ENCODE measurements at places on chromosomes 2 and 18.

DNA sequence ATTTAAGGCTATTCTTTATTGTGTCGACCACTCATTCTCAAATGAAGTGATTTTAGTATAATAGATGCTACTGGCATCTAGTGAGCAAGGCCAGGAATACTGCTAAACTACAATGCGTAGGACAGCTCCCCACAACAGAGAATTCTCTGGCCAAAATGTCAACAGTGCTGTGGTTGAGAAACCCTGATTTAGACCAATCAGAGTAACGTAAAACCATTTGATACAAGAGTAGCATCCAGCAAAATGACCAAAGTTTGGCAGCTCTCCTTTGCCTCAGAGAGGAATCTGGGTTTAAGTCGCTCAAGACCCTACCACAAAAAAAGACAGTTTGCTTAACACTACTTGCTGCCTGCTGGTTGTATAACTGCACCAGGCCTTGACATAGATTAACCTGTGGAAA, 37.0 kb upstream of the TTN start:
- no peak for DNase-seq

GRCh38 chr2:126639276-126639675, 16.7 kb upstream of the GYPC start:
- DNase-seq: no peak

GRCh38 chr2:126823951-126824350, 74.7 kb upstream of the TEX51 start:
- DNase-seq: no peak

DNA sequence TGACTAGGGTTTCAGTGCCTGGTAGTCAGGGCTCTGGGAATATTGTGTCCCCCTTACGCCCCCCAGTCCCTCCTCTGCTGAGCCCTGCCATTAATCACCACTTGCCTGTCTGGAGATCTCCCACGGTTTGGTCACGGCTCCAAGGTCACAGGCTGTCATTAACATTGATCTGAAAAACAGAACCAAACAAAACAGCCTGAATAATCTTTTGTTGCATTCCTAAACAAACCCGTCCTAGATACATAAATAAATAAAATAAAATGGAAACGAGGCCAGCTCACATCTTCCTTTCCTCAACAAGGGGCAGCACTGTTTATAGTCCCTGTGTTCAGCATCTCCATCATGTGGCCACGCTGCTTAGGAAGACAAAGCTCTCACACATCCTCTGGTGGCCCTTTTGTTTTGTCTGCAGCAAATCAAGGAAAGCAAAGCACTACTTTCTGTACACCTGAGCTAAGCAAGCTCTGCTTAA, 282.8 kb downstream of the AGPS start:
- DNase-seq: peak; percentile 43

DNA sequence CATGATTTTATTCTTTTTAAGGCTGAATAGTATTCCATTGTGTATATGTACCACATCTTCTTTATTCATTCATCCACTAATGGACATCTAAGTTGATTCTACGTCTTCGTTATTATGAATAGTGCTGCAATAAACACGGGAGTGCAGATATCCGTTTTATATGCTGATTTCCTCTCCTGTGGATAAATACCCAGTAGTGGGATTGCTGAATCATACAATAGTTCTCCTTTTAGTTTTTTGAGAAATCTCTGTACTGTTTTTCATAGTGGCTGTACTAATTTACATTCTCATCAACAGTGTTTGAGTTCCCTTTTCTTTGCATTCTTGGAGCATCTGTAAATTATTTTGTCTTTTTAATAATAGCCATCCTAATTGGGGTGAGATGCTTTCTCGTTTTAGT, 114.5 kb downstream of the RGPD3 start:
- no peak for DNase-seq

GRCh38 chr2:11618708-11619062, 51.3 kb downstream of the NTSR2 start:
- no peak for DNase-seq

DNA sequence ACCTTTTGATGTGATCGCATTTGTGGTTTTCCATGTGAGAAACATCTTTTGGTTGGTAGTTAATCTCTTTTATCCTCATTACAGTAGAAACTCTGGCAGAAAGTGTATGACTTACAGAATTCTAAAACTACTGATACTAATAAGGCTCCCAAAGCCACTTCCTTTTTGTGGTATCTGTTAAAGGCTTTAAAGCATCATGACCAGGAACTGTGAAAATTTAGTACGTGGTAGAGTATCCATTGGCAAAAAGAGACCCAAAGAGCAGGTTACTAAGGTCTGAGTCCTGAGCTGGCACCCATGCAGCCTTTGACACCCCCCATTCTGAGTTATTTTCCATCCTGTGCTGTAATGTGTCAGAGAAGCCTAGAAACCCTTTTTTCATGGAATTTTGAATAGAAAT, 94.5 kb downstream of the DPP4 start:
- no peak for DNase-seq

- no peak for DNase-seq
Observed at GRCh38 chr2:85987266-85988174, 98.7 kb upstream of the ST3GAL5 start.

DNA sequence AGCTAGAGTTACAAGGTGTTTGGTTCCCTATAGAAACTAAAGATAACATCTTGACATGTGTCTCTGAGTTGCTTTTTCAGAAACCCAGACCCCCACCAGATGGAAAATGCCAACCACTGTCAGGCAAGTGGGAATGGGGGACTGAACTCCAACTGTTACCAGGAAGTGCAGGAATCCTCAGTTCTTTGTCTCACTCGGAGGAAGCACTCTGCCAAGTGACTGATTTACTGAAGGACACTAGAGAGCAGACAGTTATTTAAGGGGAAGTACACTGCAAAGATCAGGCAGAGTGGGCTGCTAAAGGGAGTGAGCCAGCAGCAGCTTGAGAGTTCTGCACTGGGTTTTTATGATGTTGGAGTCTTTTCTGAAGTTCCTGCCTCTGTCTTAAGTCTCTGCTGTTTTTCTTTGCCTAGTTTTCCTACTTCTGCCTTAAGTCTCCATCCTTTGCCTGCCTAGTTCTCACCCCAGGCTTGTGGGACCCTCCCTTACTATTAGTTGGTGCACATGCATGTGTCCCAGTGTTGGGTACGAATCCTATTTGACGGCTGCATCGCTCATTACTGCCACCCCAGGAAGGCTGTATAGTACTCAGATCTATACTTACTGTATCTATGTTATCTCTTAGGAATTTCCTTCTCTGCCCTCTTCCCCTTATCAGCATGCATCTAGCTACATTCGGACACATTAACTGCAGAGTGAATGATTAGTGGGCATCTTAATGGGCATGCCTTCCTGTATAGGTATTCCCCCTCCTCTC, 97.1 kb downstream of the TEX51 start:
- no peak for DNase-seq

DNA sequence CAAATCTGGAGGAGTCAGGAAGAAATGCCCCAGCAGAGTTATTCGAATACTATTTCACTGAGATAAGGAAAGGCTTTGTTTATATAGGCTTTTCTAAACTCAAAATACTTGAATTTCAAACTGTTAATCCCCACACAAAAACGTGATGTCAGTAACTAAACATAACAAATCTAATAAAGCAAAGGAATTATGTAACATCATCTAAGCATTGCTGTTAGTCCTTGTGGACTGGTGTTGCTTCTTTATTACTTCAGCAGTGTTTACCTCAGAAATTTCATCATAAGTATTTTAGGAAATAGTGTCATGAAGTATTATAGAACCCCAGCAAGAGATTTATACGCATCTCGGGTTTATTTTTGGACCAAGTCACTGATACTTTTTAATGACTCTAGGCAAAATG, 19.7 kb upstream of the SANBR start:
- peak; percentile 21 for DNase-seq

DNA sequence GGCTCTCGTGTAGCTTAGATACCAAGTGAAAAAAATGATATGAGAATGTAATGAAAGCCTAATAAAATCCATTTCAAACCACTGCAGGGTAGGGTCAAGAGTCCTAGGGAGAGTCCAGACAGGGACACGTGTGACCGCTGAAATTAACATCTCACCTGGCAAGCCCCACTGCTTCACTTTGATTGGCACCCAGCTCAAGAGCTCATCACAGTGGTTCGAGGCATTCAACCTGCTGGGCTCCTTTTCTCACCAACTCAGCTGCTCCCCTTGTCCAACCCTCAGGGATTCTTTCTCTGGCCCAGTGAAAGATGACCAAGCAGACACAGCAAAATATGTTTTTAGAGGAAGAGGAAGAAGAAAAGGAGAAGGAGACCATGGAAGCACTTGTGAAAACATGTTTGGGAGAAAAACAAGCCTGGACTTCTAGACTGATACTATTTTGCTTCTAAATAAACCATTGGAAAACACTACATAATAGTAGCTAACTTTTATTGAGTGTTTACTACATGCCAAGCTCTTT, 49.2 kb upstream of the CREB1 start:
- no peak for DNase-seq

All from HAP-1 (cell line).